Stimulated activated CD4-positive, alpha-beta T cell treated with anti-CD3 and anti-CD28 coated beads, TNF-alpha, amount 100 ng/mL, for 24 hours (primary cell): ENCODE measurements at places on chromosomes 5 and 9.

GRCh38 chr5:176651472-176651980, 4.2 kb downstream of the TSPAN17 start:
- no peak for DNase-seq

DNA sequence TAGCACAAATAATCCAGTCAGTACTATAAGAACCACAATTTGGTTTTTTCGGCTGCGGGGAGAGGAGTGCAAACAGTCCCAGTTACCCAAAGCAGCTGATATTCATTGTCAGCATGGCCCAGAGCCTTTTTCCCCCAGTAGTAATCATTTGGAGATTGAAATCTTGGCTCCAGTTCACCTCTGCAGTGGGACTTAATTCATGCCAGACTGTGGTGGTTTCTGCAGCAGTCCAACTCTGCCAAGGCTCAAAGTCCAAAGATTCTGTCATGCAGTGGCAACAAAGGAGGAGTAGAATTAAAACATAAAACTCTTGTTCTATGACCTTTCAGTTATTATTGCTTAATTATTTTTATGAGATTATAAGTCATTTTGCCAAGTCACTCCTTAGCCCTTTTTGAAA, 25.0 kb upstream of the TRIM36 start:
- DNase-seq, result no peak

DNA sequence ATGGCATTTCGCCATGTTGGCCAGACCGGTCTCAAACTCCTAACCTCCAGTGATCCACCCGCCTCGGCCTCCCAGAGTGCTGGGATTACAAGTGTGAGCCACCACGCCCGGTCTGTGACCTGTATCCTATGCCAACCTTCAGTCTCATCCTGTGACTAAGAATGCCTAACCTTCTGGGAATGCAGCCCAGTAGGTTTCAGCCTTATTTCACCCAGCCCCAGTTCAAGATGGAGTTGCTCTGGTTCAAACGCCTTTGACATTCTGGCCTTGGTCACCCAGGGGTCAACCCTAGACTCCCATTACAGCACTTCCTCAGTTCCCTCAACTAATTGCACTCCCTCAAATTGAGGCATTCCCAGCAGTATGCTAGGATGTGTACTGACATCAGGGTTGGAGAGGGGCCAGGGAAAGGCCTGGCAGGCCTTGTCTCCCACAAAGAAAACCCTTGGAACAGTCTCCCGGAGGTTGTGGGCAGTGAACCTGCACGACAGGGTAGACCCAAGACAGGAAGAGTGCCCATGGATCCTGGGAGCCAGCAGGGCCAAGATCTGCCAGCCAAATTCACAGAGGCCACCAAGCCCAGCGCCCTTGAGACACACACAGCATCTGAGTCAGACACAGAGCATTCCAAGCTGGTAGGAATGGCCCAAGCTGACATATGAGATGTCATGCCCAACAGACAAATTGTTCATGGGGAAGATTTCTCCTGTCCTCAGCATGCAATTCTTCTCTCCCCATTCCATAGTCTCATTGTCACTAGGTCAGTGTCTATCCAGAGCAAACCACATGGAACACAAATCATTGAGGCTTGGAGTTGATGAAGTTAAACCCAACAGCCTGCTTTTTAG, 24.9 kb upstream of the SMU1 start:
- no peak for DNase-seq

DNA sequence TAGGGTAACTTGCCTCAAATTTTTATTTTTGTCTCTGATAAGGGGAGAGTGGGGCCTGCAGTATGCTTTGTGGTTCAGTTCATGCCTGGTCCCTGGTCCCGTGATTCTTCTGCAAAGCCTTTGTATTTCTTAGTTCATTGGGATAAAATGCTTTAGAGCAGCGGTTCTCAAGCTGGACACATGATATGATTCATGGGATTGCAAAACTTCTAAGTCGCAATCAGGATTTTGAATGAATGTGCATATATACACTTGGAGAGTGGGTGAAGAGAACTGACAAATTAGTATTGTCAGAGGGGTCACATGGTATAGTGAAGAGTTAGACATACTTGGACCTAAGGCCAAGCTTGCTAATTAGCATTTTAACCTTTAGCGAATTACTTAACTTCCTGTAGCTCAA, 265.4 kb upstream of the KLF9 start:
- no peak for DNase-seq

- DNase-seq, result no peak
These were observed 41.6 kb upstream of the SYNPO start for GRCh38 chr5:150598821-150599273.

- no peak for DNase-seq
These were observed 102.1 kb downstream of the ACER2 start for GRCh38 chr9:19510907-19511306.

- DNase-seq, result no peak
These were observed 266.5 kb upstream of the VLDLR start for GRCh38 chr9:2354856-2355696.
